ENCODE measurements at places on chromosomes 6 and 20.

DNA sequence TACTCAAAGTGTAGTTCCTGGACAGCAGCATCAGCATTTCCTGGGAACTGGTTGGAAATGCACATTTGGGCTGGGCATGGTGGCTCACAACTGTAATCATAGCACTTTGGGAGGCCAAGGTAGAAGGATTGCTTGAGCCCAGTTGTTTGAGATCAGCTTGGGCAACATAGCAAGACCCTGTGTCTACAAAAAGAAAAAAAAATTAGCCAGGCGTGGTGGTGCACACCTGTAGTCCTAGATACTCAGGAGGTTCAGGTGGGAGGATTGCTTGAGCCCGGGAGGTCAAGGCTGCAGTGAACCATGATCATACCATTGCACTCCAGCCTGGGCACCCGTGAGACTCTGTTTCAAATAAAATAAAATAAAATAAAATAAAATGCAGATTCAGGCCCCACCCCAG is 156.2 kb downstream of the CDC5L start:
- DNase-seq, result no peak

- peak; percentile 12 for DNase-seq
These were observed 210.1 kb upstream of the CCN2 start for GRCh38 chr6:132161283-132161682.

GRCh38 chr20:40016392-40016791 is 672.6 kb downstream of the MAFB start:
- DNase-seq, result no peak

DNA sequence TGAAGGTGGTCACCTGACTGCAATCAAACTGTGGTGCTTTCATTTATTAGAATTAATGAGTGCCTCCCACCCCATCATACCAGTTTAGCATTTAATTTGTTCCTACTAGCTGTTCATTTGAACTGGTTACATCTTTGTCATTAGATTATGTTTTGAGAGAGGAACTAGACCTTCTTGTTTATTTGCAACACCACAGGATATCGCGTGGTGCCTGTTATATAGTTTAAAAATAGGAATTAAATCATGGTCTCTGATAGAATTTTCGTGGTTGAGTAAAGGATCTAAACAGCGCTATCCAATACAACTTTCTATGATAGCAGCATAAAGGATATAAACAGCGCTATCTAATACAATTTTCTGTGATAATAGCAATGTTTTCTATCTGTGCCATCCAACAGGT is 2.8 kb downstream of the RPRD1B start:
- DNase-seq, result no peak

DNA sequence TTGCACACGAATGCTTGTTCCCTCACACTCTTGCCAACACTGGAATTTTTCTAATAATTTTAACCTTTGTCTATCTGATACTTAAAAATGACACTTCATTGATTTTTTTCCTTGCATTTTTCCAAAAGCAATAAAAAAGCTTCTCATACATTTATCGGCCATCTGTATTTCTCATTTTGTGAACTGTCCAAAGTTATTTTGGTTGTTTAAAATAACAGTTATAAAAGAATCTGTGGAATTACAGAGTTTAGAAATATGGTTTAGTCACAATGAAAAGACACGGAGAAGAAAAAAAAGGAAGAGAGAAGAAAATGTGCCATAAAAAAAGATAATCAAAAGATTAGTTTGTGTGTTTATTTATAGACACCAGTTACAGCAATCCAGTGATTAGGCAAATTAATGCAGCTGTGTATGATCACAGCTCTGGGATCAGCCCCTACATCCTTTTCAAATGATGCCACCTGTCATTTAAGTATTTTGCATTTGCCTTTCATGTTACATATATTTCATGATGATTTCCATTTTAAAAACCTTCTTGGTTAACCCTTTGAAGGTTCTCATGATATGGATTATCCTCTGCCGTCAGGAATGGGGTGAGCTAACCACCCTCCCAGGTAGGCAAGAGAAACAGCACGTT is 171.7 kb downstream of the BACH2 start:
- DNase-seq, result no peak

GRCh38 chr20:39713076-39713840 is 751.1 kb downstream of the DHX35 start:
- no peak for DNase-seq

- DNase-seq, result no peak
These were observed 126.8 kb upstream of the THBS2 start for GRCh38 chr6:169380493-169380892.

GRCh38 chr6:7249946-7250643 is 62.9 kb downstream of the SSR1 start:
- no peak for DNase-seq

GRCh38 chr6:912871-913835 is 220.2 kb upstream of the EXOC2 start:
- DNase-seq, result peak; percentile 63

DNA sequence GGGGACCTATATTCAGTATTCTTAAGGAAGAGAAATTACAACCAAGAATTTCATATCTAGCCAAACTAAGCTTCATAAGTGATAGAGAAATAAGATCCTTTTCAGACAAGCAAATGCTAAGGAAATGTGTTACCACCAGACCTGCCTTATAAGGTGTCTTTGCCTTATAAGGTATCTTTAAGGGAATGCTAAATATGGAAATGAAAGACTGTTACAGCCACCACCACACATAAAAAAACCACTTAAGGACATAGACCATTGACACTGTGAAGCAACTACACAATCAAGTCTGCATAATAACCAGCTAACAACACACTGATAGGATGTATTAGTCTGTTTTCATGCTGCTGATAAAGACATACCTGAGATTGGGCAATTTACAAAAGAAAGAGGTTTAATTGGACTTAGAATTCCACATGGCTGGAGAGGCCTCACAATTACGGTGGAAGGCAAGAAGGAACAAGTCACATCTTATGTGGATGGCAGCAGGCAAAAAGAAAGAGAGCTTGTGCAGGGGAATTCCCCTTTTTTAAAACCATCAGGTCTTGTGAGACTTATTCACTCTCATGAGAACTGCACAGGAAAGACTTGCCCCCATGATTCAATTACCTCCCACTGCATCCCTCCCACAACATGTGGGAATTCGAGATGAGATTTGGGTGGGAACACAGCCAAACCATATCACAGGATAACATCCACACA is 119.2 kb upstream of the LAMA2 start:
- no peak for DNase-seq

- no peak for DNase-seq
These were observed 29.4 kb downstream of the BMP7 start for GRCh38 chr20:57236813-57237584.

- no peak for DNase-seq
These were observed 349.8 kb downstream of the PRKN start for GRCh38 chr6:162377735-162378134.

DNA sequence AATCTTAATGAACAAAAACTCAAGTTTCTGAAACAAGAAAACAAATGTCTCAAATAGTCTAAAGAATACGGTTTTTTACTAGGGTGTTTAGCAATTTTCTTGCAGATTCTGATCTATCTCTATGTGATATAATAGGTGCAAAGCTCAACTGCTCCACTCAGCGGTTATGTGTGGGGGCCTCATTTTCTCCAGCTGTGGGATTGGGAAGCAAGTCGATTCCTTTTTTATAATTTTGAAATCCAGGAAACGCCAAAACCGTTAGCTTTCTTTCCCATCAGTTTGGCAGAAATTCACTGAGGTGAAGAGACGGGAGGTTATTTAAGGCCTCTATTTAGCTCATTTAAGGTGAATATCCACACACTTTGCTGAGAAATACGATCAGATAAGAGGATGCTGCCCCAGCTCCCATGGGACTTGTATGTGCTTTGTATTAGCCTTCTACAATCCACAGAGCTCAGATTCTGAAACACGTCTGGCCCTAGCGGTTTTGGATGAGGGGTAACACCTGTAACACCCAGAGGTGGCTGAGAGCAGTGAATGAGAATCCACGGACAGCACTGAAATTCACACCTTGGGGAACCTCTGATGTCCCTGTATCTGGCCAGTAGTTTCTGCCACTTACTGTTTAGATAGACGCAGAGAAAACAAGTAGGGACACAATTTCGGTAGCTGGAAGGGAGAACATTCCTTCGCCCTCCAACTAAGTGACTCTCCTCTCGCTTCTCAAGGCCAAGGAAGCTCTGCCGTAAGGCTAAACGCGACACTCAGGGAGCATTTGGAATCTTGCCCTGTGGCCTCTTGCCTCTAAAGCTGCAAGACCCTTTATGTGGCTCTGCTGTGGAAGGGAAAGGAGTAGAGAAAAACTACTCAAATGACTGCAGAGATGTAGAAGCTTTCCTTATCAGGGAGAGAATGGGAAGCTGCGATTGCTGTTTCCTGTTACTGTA is 6.5 kb upstream of the BCAS4 start:
- DNase-seq, result peak; percentile 35

- no peak for DNase-seq
These were observed 74.6 kb downstream of the GPX5 start for GRCh38 chr6:28600245-28600644.

GRCh38 chr6:104704191-104704590 is 155.5 kb downstream of the HACE1 start:
- no peak for DNase-seq

DNA sequence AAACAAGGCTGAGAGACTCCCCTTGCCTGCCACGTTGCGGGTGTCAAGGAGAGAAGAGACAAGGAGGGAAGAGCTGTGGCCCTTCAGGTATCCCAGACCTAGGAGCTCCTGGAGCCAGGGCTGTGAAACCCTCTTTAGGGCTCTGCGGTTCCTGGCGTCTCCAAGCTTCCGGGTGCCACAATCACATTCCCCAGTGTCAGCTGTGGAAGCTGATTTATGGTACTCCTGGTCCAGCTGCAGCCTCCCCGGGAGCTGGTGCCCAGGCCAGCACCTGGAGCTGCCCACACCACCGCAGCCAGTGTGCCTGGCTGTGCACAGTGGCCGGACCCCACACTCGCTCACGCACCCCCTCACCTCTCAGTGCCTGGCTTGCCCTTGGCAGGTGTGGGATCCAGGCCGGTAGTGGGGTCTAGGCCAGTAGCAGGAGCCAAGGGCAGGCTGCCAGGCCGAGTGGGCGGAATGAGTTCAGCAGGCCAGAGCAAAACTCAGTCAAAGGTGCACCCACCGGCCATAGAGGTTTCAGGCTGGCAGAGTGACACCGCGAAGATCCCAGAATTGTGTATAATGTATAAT is 58.9 kb upstream of the L3MBTL3 start:
- DNase-seq, result no peak

DNA sequence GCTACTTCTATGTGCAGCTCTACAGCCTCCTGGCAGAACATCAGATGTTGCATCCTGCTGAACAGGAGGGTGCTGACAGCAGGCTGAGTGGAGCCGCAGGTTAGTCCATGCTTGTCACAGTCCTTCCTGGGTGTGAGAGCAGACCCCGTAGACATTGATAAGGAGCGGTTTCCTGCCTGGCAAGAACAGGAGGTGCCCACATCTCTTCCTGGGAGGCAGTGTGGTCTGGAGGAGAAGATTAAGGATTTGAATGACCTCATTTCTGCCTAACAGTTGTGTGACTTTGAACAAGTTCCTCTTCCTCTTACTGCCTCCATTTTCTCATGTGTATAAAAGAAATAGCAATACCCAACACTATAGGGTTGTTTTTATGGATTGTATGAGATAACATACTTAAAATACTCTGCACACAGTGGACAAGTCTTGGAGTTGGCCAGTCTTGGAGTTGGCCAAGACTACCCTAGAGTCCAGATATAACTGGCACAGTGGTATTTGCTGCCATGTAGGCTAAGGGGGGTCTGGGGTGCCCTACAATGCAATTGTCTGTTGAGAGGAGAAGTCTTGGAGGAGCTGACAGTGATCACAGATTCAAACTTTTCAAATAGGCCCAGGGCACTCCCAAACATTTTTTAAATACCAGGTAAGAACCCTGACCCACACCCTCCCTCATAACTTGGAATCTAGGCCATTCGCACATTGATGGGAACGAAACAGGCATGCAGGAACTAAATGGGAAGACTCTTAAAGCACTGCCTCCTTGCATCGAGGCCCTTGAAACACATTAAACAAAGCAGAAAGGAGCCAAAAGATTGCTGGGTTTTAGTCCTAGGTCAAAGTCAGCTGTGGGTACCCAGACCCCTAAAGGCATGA is 32.6 kb upstream of the TBC1D7 start:
- DNase-seq, result no peak

GRCh38 chr6:136873748-136874147 is 48.4 kb upstream of the SLC35D3 start:
- no peak for DNase-seq
